ENCODE measurements at places on chromosomes 6 and 20.
A peak's percentile ranks its signal among the peaks of the same experiment; 100 is the strongest.

DNA sequence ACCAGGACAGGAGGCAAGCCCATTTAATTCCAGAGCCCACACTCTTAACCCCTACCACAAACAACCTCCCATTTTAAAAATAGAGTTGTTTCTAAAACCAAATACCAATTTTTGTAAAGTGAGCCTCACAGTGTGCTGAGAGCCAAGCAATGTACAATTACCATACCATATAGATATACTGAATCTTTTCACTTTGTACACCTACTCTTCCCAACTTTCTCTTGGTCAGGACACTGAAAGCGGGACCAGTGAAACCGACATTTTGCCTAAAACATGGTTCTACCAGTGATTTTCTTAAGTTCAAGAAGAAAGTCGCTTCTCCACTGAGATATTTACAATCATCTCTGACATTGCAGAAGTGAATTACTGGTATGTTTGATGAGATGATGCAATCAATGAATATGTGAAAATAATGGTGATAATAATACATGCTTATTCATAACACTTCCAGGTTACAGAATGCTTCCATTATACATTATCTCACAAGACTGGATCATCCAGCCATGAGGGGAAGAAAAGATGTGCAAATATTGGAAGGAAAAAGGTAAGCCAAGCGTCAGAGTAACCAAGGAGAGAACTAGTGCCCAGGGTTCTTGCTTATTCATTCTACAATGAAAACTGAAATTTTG is 74.1 kb downstream of the HIVEP2 start:
- DNase-seq, result no peak

DNA sequence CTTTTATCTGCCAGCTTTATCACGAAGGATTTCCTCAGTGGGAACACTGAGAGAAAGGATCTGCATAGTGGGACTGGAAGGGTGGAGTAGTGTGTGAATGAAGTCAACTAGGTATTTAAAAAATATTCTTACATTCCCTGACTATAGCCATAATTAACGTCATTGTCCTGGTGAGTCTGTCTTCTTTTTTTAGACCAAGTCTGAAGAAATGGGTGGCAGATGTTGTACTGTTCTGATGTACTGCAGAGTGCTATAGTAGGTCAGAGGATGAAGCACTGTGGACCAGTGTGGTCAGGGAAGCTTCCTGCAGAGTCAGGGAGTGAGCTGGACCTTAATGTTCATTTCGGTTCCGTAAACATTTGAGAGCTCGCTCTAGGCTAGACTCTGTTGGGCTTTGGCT is 11.9 kb downstream of the TULP4 start:
- DNase-seq, result no peak

GRCh38 chr6:129105035-129105434 is 222.1 kb downstream of the LAMA2 start:
- DNase-seq, result no peak

- DNase-seq, result no peak
Observed at GRCh38 chr6:146339716-146340115, 203.9 kb upstream of the RAB32 start.

DNA sequence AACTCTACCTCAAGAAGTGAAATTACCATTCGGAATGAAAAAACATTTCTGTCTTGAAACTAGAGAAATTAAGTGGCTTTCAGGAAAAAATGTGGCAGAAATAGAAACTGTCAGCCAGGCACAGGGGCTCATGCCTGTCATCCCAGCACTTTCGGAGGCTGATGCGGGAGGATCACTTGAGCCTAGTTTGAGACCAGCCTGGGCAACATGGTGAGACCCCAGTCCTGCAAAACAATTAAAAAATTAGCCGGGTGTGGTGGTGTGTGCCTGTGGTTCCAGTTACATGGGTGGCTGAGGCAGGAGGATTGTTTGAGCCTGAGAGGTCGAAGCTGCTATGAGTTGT is 7.1 kb upstream of the TMEM181 start:
- DNase-seq, result no peak

GRCh38 chr6:41464481-41464880 is 81.7 kb upstream of the FOXP4 start:
- DNase-seq, result no peak

DNA sequence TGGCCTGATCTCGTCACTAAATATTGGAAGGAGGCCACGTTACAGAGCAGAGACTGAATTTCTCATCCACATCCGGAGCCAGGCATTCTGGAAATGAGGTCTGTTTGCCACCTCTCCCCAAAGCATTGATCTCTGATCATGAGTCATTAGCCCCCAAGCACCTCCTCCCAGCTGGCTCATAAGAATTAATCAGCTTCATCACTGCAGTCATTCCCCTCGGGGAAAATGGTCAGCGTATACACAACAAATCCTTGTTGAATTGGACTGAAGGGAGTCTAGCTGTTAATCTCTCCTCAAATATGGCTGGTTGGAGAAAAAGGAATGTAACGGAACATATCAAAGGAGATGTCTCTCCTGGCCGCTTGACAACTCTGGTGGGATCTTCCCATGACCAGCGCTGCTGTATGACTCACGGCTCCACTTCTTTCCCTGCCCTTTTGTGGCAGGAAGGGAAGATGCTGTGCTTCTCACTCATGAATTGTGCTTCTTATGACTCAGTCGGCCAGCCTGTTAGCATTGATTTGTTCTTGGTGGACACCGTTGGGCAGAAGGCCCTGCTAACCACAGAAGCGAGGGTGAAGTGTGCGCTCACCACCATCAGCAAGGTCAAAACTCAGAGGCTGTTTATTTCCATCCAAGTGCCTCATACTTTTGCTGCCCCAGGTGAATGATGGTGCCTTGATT is 76.7 kb downstream of the RNF182 start:
- DNase-seq, result no peak

DNA sequence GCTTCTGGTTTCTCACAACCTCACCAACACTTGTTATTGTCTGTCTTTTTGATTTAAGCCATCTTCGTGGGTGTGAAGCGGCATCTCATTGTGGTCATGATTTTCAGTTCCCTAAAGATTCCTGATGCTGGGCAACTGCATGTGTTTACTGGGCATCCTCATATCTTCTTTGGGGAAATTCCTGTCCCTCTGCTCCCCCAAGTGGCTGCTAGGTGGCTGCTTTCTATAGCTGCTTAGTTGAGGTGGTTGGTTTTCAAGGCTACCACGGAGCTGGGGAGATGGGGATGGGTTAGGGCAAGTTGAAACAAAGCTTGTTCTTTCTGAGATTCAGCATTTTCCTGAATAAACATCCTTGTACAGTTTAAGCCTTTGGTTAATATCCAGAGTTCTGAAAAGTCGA is 403.9 kb upstream of the SULF2 start:
- DNase-seq, result no peak

- no peak for DNase-seq
Observed at GRCh38 chr20:24007073-24007595, 18.6 kb upstream of the GGTLC1 start.

DNA sequence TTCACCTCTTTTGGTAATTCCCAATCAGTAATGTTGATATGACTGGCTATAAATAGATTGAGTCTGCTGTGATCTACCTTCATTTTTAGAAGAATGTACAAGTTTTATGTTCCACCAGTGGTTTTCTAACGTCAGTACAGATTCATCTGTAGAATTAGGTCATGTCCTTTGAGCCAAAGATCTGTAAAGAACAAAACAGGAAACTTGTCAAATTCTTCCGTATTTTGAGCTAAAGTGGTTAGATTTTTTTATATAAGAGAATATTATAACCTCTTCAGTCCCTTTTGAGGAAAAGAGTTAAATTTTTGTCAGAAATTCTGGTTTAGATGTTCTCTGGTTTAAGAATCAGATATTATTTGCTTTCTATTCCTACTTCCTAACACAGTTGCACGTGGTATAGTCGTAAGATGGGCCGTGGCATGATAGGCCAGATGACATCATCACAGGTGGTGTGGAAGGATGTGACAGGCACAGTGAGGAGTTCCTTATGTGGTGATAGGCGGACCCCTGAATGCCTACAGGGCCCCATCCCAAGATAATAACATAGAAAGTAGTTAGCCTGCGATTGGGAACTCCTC is 62.3 kb downstream of the SNX9 start:
- peak; percentile 41 for DNase-seq

GRCh38 chr6:144606083-144606482 is 320.9 kb downstream of the UTRN start:
- no peak for DNase-seq

DNA sequence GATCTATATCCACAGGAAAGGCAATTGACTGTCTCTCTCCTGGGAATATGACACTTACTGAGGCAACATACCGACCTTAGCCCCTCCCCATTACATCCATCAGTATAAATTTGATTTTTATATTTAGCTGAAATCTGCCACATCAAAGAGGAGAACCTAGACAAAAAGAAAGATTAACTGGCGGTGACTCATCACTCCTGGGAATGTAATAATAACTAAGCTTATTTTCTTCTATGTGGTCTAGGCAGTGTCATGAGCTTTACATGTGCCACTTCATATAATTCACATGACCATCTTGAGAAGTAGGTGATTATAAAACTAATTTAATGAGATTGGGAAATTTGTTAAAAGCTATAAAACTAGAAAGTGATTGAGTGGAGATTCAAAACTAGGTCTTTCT is 520.0 kb upstream of the HS3ST5 start:
- no peak for DNase-seq

DNA sequence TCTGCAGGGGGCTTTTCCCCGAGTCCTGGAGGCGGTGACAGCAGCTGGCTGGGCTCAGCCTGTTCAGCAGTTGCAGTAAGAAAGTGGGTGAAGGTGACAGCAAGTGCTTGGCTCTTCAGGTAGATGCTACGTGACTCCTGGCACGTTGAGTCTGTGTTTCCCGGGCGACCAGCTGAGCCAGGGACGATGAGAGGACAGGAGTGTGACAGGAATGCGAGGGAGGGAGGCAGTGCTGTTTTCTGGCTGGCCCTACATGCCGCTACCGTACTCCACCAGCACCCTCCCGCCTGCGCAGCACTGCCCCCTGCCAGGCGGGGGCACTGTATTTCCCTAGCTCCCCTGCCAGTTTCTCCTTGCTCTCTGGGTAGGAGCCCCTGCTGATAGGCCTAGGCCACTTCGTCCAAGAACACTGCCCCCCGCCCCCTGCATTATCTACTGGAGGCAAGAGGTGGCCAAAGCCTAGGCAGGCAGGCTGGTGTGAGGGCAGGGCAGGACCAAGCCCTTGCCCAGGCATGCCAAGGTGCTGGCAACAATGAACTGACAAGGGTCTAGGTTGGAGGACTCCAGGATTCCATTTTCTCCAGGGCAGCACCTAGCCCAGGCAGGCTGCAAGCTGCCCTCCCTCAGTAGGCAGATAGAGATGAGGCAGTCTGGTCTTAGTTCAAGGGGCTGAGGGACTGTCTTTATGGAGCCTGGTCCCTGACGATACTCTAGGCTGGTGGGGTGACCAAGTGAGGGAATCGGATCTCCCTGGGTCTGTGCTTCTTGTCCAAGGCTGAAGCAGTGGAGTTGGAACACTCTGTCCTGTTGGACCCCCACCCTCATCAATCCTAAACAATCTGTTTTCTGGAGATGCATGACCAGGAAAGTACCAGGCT is 19.2 kb downstream of the MRPS18A start:
- DNase-seq, result peak; percentile 21

DNA sequence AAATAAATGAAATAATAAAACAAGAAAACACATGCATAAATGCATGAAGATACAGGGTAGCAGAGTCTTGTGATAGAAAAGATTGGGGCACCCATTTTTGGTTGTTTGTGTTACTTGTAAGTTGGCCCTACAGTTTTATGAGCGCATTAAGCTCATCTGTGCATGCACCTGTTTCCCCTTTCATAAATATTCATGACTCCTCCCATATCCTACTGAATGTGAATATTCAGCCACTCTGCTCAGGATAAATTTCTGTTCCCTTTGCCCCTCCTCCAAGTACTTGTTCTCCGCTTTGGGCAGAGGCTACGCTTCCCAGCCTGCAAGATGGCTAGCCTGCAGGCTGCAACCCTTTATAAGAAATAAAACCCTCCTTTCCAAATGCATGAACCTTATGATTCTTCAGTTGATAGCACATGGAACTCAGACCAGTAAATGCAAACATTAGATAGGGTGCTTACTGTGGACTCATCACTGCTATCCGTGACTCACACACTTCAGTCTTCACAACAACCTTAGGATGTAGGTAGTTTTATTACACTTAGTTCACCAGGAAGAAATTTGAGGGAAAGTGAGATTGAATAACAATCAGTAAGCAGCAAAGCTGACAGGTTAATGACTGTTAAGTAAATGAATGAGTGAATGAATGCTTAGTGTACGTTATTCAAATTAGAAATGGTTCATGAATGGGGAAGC is 15.0 kb downstream of the ALDH8A1 start:
- DNase-seq, result no peak

DNA sequence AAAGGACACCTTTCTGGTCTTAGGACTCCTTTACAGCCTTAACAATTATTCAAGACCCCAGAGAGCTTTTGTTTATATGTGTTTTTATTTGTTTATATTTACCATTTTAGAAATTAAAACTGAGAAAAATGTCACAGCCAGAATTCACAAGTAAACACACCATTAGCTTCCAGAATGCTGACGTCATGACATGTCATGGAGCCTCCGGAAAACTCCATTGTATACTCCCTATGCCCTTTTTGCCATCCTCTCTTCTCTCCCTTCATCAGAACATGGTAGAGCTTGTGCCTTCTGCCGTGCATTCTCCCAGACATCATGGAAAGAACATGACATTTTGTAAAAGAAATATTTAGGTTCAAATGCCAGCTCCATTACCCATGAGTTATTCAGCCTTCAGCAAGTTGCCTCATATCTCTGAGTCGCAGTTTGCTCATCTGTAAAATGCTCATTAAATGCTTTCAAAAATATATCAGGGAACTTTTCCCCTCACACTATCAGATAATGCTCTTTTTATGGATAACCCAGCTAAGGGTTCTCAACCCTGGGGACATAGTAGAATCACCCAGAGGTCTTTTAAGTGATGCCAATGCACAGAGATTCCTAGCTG is 27.8 kb downstream of the TNFAIP3 start:
- DNase-seq, result no peak

DNA sequence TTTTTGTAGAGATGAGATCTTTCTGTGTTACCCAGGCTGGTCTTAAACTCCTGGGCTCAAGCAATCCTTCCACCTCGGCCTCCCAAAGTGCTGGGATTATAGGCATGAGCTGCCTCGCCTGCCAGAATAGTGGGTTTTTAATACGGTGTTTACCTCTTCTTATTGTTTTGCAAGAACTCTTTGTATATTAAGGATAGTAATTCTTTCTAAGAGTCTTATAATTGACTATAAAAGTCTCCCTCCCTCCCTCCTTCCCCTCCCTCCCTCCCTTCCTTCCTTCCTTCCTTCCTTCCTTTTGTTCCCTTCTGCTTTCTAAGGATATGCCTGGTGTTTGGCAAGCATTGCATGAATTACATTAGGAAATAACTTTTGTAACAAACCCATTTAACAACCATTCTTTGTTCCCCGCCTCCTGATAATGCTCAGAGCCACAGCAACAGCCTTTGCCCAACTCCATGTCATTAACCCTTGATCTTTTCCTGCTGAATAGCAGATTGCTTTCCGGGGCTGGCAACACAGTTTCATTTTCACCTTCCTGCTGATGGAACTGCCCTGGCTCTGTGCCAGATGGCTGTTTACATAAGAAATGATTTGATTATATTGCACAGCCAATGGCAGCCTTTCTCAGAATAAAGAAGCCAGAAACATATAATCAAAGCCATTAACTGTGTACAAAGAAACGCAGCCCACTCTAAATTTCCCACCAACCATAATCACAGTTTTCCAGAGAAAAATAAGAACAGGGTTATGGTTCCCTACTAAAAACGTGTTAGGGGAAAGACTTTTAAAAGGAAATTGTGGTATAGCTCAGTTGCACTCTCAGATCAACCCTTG is 143.7 kb upstream of the PTPN1 start:
- peak; percentile 22 for DNase-seq
